ENCODE measurements at places on chromosomes 13 and 19. TPM values are rescaled to one million over a fixed set of nuclear protein-coding genes. Genes with fewer than 3 reads are reported as not detected.

GRCh38 chr13:113535381-113535781 lies 44.9 kb upstream of the DCUN1D2 start:
- no peaks in the 10 kb centered on the region for H3K4me1 ChIP-seq
- no peaks in the 10 kb centered on the region for H3K36me3 ChIP-seq
- H3K4me3 ChIP-seq = no peak overlapping the region
- H3K27me3 ChIP-seq = no peaks in the 10 kb centered on the region
- no peak overlapping the region for H3K27ac ChIP-seq
- no peak for DNase-seq

GRCh38 chr19:3179739-3180293 lies 1.2 kb downstream of the S1PR4 start:
- H3K4me1 ChIP-seq = peaks cover 6% of the 10 kb centered on the region
- H3K36me3 ChIP-seq = no peaks in the 10 kb centered on the region
- peak overlapping the region; percentile 67 for H3K27ac ChIP-seq
- DNase-seq = no peak
- H3K4me3 ChIP-seq = peak overlapping the region; percentile 38

GRCh38 chr13:22455036-22455435 lies 725.7 kb upstream of the SGCG start:
- H3K27ac ChIP-seq = no peak overlapping the region
- no peaks in the 10 kb centered on the region for H3K36me3 ChIP-seq
- DNase-seq = no peak
- no peak overlapping the region for H3K4me3 ChIP-seq

- DNase-seq = no peak
- no peaks in the 10 kb centered on the region for H3K27me3 ChIP-seq
- no peak overlapping the region for H3K4me3 ChIP-seq
These were observed 26.3 kb downstream of the ERCC5 start for GRCh38 chr13:102872131-102872530.

DNA sequence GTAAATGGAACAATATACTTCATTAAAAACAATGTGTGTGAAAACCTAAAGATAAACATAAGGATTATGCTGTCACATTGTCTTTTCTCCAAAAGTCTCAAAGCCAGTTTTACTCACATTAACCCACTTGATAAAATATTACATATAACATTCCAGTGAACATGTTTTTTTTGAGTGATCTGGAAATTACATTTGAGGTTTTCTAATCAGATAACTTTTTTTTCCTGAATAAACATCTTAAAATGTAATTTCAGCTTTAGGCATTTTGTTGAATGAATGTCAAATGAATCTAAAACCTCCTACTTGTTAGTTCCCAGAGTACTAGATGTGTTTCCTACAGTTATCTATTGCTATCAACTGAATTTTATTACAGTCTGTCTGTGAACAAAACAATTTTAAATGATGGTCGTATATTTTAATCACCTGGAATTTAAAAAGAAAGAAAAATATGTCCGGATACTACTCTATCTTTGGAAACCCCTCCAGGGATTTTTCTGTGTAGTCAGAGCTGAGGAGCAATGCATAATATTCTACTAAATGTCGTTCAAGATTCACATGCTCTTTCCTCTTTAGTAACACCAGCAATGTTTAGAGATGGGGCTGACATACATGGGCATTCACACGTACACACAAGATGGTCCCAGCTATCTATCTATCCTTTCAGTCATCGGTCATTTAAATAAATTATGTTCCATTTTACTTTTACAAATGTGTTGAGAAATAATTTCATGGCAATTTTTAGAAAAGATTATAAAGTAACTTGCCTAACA lies 283.9 kb downstream of the KLF12 start:
- peaks cover 6% of the 10 kb centered on the region for H3K36me3 ChIP-seq
- H3K27ac ChIP-seq = no peak overlapping the region
- H3K27me3 ChIP-seq = no peaks in the 10 kb centered on the region
- no peaks in the 10 kb centered on the region for H3K4me1 ChIP-seq
- DNase-seq = no peak
- no peak overlapping the region for H3K4me3 ChIP-seq

- H3K27ac ChIP-seq = no peak overlapping the region
- H3K36me3 ChIP-seq = no peaks in the 10 kb centered on the region
- no peak overlapping the region for H3K4me3 ChIP-seq
- DNase-seq = no peak
- no peaks in the 10 kb centered on the region for H3K27me3 ChIP-seq
- no peaks in the 10 kb centered on the region for H3K4me1 ChIP-seq
These were observed 21.3 kb downstream of the ZNF77 start for GRCh38 chr19:2923510-2923909.

DNA sequence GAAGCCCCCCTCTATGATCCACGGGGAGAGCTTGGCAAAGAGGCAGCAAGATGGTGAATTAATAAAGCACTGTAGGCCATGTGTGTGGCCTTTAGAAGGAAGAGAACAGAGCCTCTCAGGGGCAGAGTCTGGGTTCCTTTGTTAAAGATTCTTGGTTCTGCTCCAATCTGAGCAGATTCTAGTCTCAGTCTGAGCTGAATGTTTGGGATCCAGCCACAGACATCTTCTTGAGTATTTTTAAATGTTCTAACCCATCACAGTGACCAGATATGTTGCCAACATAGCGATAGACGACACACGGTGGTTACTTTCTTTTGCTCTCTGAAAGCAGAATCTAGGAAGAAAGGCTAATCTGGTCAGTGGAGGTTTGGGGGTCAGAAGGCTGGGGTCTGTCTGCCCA lies 147.5 kb upstream of the GPR12 start:
- H3K4me1 ChIP-seq = no peaks in the 10 kb centered on the region
- no peak overlapping the region for H3K4me3 ChIP-seq
- peaks cover 12% of the 10 kb centered on the region for H3K27me3 ChIP-seq
- no peaks in the 10 kb centered on the region for H3K36me3 ChIP-seq
- DNase-seq = no peak

DNA sequence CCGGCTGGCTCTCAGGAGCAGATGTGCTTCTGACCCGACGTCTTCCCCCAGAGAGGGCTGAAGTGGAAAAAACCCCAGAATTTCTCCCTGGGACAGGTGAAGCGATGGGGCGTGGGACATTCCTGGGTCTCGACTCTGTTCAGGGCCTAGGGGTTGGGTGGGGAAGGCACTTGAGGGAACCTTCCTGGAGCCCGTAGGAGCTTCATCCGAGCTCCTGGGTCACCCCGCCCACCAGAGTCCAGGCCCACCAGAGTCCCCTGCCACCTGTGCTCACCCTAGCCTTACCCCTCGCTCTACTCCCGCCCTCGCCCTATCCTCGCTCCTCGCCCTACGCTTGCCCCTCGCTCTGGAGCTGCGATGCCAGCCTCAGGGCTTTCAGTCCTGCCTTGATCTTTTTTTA lies 23.2 kb downstream of the EPN1 start:
- H3K36me3 ChIP-seq = peaks cover 20% of the 10 kb centered on the region
- no peaks in the 10 kb centered on the region for H3K27me3 ChIP-seq
- no peak overlapping the region for H3K4me3 ChIP-seq
- H3K4me1 ChIP-seq = no peaks in the 10 kb centered on the region

DNA sequence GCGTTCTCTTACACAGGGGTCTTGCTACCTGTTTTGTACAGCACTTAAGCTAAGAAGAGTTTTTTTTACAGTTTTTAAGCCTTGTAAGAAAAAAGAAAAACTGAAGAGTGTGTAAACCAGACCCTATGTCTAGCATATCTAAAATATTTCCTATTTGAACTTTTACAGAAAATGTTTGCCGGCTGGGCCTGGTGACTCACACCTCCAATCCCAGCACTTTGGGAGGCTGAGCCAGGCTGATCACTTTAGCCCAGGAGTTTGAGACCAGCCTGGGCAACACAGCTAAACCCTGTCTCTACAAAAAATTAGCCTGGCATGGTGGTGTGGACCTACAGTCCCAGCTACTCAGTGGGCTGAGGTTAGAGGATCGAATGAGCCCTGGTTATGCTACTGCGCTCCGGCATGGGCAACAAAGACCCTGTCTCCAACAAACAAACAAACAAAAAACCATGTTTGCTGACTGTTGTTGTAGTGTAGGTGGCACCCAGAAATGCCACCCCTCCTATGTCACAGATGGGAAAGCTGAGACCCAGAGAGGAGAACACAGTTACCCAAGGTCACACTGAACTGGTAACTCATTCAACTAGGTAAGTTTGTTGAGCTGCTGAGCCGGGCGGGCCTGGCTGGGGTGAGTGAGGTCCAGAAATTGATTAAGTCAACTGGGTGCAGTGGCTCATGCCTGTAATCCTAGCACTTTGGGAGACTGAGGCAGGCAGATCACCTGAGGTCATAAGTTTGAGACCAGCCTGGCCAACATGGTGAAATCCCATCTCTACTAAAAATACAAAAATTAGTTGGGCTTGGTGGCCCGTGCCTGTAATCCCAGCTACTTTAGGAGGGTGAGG lies 1.9 kb upstream of the VASP start:
- no peaks in the 10 kb centered on the region for H3K36me3 ChIP-seq
- peak overlapping the region; percentile 89 for H3K27ac ChIP-seq
- DNase-seq = no peak
- H3K4me3 ChIP-seq = no peak overlapping the region
- H3K27me3 ChIP-seq = no peaks in the 10 kb centered on the region
- peaks cover 20% of the 10 kb centered on the region for H3K4me1 ChIP-seq

GRCh38 chr13:48356750-48357149 lies 53.2 kb downstream of the RB1 start:
- DNase-seq = no peak
- no peak overlapping the region for H3K4me3 ChIP-seq
- H3K27me3 ChIP-seq = no peaks in the 10 kb centered on the region

- H3K4me3 ChIP-seq = no peak overlapping the region
- H3K27me3 ChIP-seq = no peaks in the 10 kb centered on the region
- H3K4me1 ChIP-seq = no peaks in the 10 kb centered on the region
- H3K36me3 ChIP-seq = no peaks in the 10 kb centered on the region
- no peak overlapping the region for H3K27ac ChIP-seq
These were observed 897.2 kb downstream of the DIAPH3 start for GRCh38 chr13:59266478-59267063.

GRCh38 chr19:681029-682019 lies 5.1 kb downstream of the FSTL3 start:
- no peaks in the 10 kb centered on the region for H3K27me3 ChIP-seq
- H3K4me3 ChIP-seq = no peak overlapping the region
- peak overlapping the region; percentile 88 for H3K27ac ChIP-seq
- no peaks in the 10 kb centered on the region for H3K36me3 ChIP-seq
- peaks cover 10% of the 10 kb centered on the region for H3K4me1 ChIP-seq
- DNase-seq = no peak

GRCh38 chr13:108742701-108743451 lies 113.5 kb downstream of the MYO16 start:
- no peaks in the 10 kb centered on the region for H3K36me3 ChIP-seq
- no peak overlapping the region for H3K27ac ChIP-seq
- H3K27me3 ChIP-seq = no peaks in the 10 kb centered on the region
- DNase-seq = no peak
- no peaks in the 10 kb centered on the region for H3K4me1 ChIP-seq

DNA sequence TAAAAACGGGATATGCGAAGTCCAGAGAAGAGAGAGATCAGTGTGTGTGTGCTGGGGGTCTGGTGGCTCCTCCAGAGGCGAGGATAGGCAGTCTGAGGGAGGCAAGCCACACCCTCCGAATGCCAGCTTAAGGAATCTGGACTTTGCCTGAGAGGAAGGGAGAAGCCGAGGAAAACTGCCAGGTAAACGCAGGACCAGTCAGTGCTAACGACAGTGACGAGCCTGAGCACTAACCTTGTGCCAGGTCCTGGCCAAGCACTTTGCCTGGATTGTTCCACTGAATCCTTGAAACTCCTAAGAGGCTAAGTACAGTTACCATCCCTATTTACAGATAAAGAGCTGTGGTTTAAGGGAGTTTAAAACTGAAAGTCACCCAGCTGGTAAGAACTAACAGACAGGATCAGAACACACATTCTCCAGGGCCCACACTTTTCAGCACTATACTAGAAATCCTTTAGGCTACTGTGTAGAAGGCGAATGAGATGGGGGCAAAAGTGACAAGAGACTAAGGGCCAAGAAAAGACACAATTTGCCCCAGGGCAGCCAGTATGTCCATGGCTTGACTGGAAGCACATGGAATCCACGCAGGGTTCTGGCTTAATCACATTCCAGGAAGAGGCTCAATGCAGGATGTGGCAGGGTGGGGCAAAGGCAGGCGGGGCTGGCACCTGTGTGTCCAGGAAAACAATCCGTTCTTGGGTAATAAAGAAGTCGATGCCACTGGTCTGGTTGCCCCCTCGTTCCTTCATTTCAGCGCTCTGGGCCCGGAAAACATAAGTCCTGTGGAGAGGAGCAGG lies 15.1 kb downstream of the SMG9 start:
- no peaks in the 10 kb centered on the region for H3K27me3 ChIP-seq
- no peak for DNase-seq
- H3K4me1 ChIP-seq = no peaks in the 10 kb centered on the region
- H3K4me3 ChIP-seq = no peak overlapping the region

DNA sequence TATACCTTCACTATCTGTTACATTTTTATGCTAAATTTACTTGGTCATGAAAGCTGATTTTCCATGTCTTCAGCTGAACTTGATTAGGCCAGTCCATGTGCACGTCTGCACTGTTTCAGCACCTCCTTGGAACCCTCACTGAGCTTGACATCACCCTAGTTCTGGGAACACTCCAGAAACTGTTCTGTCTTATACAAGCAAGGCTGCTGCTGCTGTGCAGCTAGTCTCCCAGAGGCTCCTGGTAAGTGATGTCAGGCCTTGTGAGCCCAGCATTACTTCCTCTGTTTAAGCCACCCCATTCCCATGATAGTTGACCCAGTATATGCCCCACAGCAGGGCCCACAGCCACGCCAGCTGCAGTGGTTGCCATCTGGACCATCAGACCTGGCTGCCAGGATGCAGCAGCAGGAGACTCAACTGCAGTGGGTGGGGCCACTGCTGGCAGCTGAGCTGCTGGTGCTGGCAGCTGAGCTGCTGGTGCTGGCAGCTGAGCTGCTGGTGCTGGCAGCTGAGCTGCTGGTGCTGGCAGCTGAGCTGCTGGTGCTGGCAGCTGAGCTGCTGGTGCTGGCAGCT lies 90.5 kb upstream of the AKAP11 start:
- H3K4me1 ChIP-seq = no peaks in the 10 kb centered on the region
- no peaks in the 10 kb centered on the region for H3K27me3 ChIP-seq
- no peak for DNase-seq
- H3K27ac ChIP-seq = no peak overlapping the region

Gene VAV1
- 13.3 TPM for total RNA-seq

Gene PLIN4
- 49.1 TPM for total RNA-seq

Gene SNRPA
- total RNA-seq = 27.1 TPM

Gene ZNF709
- 1.3 TPM for total RNA-seq

Gene NLRP11
- total RNA-seq = 0.33 TPM

Gene SPRED3
- total RNA-seq = not detected

Gene CFAP97D2
- not detected for total RNA-seq

Gene SLITRK1
- not detected for total RNA-seq

Gene FGF9
- total RNA-seq = 0.05 TPM

Gene ZNF345
- total RNA-seq = 2.3 TPM

Gene NUDT15
- 7.7 TPM for total RNA-seq

Gene FGF14
- 0.05 TPM for total RNA-seq

Measured in liver (tissue), 10 donors.